Smooth muscle cell of the coronary artery (primary cell): ENCODE measurements at places on chromosomes 6 and 20. TPM values are rescaled to one million over a fixed set of nuclear protein-coding genes. Genes with fewer than 3 reads are reported as not detected.

TPBG gene
- total RNA-seq = 16.4 and 24.7 TPM in 2 replicates

PMEPA1 gene
- 1.3 and 11.0 TPM in 2 replicates for total RNA-seq

CLIC5 gene
- total RNA-seq = 0.12 TPM in 1 of 2 replicates, not detected in the other

SIRPD gene
- total RNA-seq = not detected in 2 replicates

CFAP206 gene
- 0.23 and 0.59 TPM in 2 replicates for total RNA-seq

PHACTR1 gene
- 0.08 and 2.3 TPM in 2 replicates for total RNA-seq

CDH26 gene
- under 0.01 and 0.23 TPM in 2 replicates for total RNA-seq

KIF25 gene
- total RNA-seq = not detected in 2 replicates

MAK gene
- total RNA-seq = not detected in 2 replicates

BRPF3 gene
- 9.2 and 12.5 TPM in 2 replicates for total RNA-seq

RIPPLY2 gene
- total RNA-seq = under 0.01 TPM in 1 of 2 replicates, not detected in the other

SLC26A8 gene
- total RNA-seq = under 0.01 TPM in 1 of 2 replicates, not detected in the other

ADGRB3 gene
- under 0.01 TPM in 1 of 2 replicates, not detected in the other for total RNA-seq

CRIP3 gene
- 0.47 TPM in 1 of 2 replicates, not detected in the other for total RNA-seq

ARMC2 gene
- 0.75 and 1.9 TPM in 2 replicates for total RNA-seq

FAM83B gene
- not detected in 2 replicates for total RNA-seq

TNFAIP3 gene
- 2.1 and 11.9 TPM in 2 replicates for total RNA-seq

RAET1G gene
- total RNA-seq = 0.23 and 3.3 TPM in 2 replicates

GRIK2 gene
- 1.8 and 1.9 TPM in 2 replicates for total RNA-seq

SCUBE3 gene
- total RNA-seq = 1.4 and 2.3 TPM in 2 replicates

B3GAT2 gene
- not detected in 2 replicates for total RNA-seq

RSPO4 gene
- not detected in 2 replicates for total RNA-seq

SIRPB2 gene
- not detected in 2 replicates for total RNA-seq

NNAT gene
- total RNA-seq = 0.23 TPM in 1 of 2 replicates, not detected in the other

RAD21L1 gene
- not detected in 2 replicates for total RNA-seq

ZFAND3 gene
- 26.5 and 50.2 TPM in 2 replicates for total RNA-seq

ARMH2 gene
- not detected in 2 replicates for total RNA-seq

BCAS1 gene
- 1.1 TPM in 1 of 2 replicates, not detected in the other for total RNA-seq

STX11 gene
- total RNA-seq = 0.35 and 1.7 TPM in 2 replicates

RAB44 gene
- total RNA-seq = under 0.01 TPM in 1 of 2 replicates, not detected in the other

DNAJC5 gene
- total RNA-seq = 43.3 and 54.3 TPM in 2 replicates

BMP5 gene
- total RNA-seq = not detected in 2 replicates

TFAP2D gene
- 0.98 TPM in 1 of 2 replicates, not detected in the other for total RNA-seq
